ENCODE measurements at places on chromosomes 4 and X.

DNA sequence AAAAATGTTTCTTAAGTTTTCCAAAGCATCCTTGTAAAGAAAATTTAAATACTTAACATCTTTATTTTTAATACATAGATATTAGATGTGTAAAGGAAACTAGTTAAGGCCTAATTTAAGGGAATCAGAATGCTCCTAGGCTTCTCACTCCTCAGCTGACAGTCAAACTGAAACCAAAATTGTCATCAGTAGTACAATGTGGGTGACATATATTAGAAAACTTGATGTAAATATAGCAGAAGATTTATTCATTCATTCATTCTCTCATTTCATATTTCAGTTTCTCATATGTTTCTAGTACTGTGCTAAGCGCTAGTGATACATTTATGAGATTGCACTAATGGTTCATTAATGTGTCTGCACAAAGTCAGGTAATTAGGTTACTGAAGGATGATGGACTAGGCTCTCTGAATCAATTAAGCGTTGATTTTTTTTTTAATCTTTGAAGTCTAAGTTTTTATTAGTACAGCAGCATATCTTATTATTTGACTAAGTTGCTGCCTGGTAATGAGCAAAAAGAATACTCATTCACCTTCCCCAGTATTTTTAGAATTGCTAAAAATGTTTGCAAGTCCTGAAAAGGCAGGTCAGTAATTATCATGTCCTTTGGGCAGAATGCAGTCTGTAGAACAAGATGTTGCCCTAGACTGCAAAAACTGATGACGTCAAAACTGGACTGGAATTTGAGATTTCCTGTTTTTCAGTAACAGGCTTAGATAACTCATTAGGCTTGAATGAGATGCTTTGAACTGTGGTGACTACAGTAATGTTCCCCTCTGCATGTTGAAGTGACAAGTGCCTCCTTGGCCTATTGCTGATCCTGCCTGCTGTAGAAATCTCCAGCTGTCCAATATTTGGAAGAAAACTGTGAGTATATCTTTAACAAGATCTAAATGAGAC, 128.7 kb downstream of the ARHGAP24 start:
- peak; percentile 21 for DNase-seq

- DNase-seq: no peak
Measured at GRCh38 chr4:8513931-8514330, 66.3 kb upstream of the GPR78 start.

DNA sequence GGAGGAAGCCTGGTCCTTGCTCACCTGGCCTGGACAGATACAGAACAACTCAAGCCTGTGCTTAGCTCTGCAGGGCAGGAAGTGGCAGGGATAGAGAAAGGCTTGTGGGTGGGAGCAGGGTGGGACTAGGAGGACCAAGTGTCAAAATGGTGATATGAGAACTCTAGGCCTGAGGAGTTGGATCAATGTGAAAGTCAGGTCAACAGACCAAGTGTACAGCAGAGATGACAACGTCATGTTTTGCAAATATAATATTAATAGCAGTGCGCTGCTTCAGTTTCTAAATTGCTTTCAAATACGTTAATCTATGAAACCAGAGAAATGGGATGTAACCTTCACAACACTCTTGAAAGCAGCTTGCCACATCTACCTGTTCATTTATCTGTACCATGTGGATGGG, 114.2 kb upstream of the MAP3K15 start:
- peak; percentile 68 for DNase-seq

- DNase-seq: peak; percentile 95
Measured at GRCh38 chrX:154371017-154371788, 3.2 kb downstream of the FLNA start.

DNA sequence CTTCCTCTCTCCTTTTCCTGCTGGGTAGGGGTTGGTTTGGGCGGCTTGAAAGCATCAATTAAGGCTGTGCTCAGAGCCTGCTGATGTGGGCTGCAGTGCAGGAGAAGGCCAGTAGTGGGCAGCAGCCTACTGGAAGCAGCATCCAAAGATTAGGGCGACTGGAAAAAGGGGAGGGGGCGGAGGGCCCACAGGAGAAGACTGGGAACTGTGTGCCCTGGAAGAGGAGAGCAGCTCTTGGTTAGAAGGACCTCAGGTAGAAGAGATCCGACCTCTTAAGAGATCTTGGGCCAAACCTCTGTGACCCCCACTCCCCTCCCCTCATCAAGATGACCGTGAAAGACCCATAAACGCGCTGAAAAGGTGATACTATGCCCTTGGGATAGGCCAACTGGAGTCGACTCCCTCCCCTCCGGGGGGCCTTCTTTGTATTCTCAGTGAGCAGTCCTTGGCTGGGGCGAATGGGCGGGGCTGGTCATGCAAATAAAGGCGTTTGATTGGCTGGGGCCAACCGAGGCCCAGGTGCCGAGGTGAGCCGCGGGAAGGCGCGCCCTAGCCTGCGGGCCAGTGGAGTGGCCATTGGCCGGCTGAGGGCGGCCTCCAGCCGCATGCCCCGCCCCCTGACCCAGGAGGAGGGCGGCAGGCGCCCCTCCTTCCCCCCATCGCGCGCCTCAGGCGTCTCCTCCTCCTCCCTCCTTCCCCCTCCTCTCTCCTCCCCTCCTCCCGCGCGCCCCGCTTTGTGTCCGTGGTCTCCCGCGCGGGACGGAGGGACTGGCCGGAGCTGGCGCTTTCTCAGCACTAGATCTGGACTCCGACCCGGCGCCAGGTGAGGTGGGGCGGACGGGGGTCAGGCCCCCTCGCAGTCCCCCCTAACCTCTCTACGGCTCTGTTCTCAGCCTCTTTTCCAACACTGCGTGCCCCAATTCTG, 10.1 kb downstream of the DLG3 start:
- DNase-seq: peak; percentile 74

- peak; percentile 75 for DNase-seq
Measured at GRCh38 chr4:146520896-146521540, 722 bp downstream of the SLC10A7 start.

Data from GM12865 (cell line).